Esophagus muscularis mucosa (tissue), 4 donors: ENCODE measurements at places on chromosomes 7 and 10. TPM values are rescaled to one million over a fixed set of nuclear protein-coding genes. Genes with fewer than 3 reads are reported as not detected.
A peak's percentile ranks its signal among the peaks of the same experiment; 100 is the strongest.

Gene UTF1
- not detected for total RNA-seq

DNA sequence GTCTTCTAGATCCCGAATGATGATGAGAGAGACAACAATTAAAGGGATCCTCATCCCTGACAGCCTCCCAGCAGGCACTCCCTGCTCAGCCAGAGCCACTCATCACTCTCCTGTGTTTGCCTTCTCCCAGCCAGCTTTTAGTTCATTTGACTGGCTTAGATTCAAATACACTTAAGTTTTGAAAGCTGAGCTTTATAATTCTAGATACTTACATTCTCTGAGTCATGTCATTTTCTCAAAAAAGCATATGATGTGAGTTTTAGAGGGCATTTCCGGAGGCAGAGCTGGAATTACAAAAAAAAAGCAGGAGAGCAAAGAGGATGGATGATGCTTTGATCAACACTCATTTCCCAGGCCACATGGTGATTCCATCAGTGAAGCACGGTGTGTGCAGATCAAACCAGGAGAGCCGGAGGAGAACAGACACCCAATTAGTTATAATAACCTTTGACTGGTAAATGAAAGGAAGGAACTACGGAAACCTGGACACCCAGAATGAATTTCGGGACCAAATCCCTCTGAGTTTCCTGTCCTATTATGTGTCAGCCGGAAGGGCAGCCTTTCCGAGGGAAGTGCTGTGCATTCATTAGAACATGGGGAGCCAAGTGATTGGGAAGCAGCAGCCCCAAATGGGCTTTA is 81.5 kb upstream of the HPS1 start:
- H3K4me3 ChIP-seq, result no peak overlapping the region
- H3K27me3 ChIP-seq, result no peaks in the 10 kb centered on the region

- H3K4me1 ChIP-seq, result peaks cover 8% of the 10 kb centered on the region
- H3K27ac ChIP-seq, result no peak overlapping the region
- H3K4me3 ChIP-seq, result no peak overlapping the region
- H3K36me3 ChIP-seq, result no peaks in the 10 kb centered on the region
These were observed 98.2 kb downstream of the ANLN start for GRCh38 chr7:36487756-36488336.

DNA sequence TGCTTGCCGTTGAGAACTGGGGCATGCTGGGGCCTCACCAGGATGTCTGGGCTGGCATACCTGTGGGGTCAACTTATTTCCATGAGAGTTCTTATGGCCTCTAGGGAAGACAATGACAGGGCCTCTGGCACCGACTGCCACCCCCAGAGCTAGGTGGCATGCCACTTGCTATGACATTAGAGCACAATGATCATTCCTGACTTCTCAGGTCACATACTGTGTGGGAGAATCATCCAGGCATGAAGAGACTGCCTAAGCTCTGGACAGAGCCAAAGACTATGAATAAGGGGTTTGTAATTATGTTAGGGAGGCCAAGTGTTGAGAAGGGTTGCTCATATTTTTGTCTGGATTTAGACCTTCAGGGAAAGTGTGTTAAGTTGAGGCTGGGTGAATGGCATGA is 97.5 kb downstream of the PTPN20 start:
- H3K4me1 ChIP-seq, result no peaks in the 10 kb centered on the region
- H3K27ac ChIP-seq, result no peak overlapping the region
- H3K27me3 ChIP-seq, result no peaks in the 10 kb centered on the region
- H3K36me3 ChIP-seq, result no peaks in the 10 kb centered on the region
- no peak for DNase-seq

Gene HOXA9
- total RNA-seq, result not detected

Gene EIF4H
- total RNA-seq, result 351 TPM

Gene WEE2
- not detected for total RNA-seq

GRCh38 chr7:127270093-127270492 is 17.4 kb upstream of the GRM8 start:
- no peaks in the 10 kb centered on the region for H3K4me1 ChIP-seq
- H3K36me3 ChIP-seq, result no peaks in the 10 kb centered on the region
- H3K27ac ChIP-seq, result no peak overlapping the region
- no peak overlapping the region for H3K4me3 ChIP-seq

Gene GSAP
- total RNA-seq, result 22.8 TPM

GRCh38 chr7:481219-481930 is 38.3 kb downstream of the PDGFA start:
- no peak overlapping the region for H3K27ac ChIP-seq
- no peaks in the 10 kb centered on the region for H3K36me3 ChIP-seq
- no peak overlapping the region for H3K4me3 ChIP-seq
- H3K4me1 ChIP-seq, result no peaks in the 10 kb centered on the region

Gene UBN2
- total RNA-seq, result 11.1 TPM

Gene HOXA13
- total RNA-seq, result not detected

- no peak overlapping the region for H3K4me3 ChIP-seq
- H3K27ac ChIP-seq, result no peak overlapping the region
- no peaks in the 10 kb centered on the region for H3K4me1 ChIP-seq
- no peak for DNase-seq
- H3K36me3 ChIP-seq, result no peaks in the 10 kb centered on the region
These were observed 37.7 kb upstream of the GOLGA7B start for GRCh38 chr10:97811958-97812357.

DNA sequence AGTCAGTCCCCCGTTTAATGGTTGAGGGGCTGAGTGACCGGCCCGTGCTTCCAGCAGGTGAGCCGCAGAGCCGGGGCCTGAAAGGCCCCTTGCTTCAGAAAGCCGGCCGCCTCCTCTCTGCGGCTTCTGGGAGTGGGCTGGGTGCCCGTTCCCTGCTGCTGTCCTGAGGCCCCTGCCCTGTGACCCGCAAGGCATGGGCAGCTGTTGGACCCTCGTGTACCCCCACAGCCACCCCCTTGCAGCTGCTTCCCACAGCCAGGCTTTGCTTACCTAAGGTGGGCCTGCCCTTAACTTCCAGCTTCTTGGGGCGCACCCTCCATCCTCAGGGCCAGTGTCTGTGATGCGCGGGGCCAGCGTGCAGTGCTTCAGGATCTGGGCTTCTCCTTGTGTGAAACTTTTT is 26.6 kb downstream of the PFKFB3 start:
- no peak overlapping the region for H3K4me3 ChIP-seq
- no peaks in the 10 kb centered on the region for H3K27me3 ChIP-seq
- peaks cover 100% of the 10 kb centered on the region for H3K36me3 ChIP-seq
- no peak for DNase-seq

DNA sequence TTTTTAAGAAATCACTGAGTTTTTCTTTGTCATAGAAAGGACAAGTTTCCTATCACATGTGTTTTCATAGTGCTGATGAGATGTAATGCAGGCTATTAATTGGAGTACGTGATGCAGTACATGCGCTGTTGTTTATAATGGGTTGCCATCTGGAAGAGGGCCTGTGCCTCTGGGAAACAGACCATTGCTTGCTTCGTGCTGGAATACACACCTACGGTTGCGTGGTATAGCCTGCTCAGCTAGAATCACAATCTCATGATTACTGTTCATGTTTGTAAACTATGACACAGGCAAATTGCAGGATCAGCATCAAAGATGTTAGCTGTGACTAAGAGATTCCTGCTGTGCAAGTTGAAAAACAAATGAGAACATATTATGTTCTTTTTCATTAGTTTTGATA is 107.2 kb upstream of the STEAP1B start:
- H3K27ac ChIP-seq, result no peak overlapping the region
- peaks cover 9% of the 10 kb centered on the region for H3K4me1 ChIP-seq
- no peak for DNase-seq
- H3K4me3 ChIP-seq, result no peak overlapping the region
- no peaks in the 10 kb centered on the region for H3K36me3 ChIP-seq

GRCh38 chr10:111084366-111085255 is 7.8 kb downstream of the ADRA2A start:
- no peaks in the 10 kb centered on the region for H3K36me3 ChIP-seq
- H3K27ac ChIP-seq, result no peak overlapping the region
- peak; percentile 91 for DNase-seq
- peaks cover 40% of the 10 kb centered on the region for H3K27me3 ChIP-seq
- H3K4me3 ChIP-seq, result no peak overlapping the region
- no peaks in the 10 kb centered on the region for H3K4me1 ChIP-seq

- peaks cover 12% of the 10 kb centered on the region for H3K4me1 ChIP-seq
- H3K27me3 ChIP-seq, result no peaks in the 10 kb centered on the region
- H3K4me3 ChIP-seq, result peak overlapping the region; percentile 81
- DNase-seq, result no peak
These were observed 447 bp upstream of the GPAM start for GRCh38 chr10:112184052-112184371.

DNA sequence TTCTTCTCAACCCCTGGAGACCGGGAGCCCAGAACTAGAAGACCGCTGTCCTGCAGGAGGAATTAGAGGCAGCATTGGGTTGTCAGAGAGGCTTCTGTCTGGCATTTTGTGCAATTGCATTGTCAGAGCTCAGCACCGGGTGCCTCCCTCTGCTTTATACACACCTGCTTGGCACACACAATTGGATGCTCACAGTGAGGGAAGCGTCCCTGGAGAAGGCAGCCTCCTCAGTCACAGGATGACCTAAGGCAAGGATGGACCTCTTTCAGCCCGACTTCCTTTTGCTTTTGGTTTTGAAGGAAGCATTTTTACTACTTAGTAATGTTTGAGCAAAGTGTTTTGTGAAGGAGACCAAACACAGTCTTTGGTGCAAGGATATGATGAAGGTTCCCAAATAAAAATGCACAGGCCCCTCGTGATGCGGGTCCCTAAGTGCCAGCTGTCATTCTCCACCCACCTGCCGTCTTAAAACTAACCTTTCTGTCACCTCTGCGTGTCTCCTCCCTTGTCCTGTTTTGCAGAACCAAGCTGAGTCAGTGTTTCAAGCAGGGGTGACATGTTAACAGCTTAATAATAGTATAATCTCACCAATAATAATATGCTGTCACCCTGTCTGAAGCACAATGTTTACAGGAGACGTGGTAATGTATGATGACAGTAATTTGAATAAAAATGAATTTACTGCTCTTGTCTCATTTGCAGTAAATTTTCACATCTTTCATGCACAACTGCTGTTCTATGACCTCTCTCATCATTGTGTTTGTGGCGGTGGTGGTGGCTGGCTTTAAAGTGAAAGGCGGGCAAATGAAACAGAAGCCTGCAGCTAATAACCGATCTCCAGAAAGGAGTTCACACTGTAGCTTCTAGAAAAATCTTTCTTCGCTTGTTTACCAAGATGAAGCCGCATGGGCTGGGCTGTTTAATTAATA is 430.2 kb upstream of the MKI67 start:
- no peaks in the 10 kb centered on the region for H3K27me3 ChIP-seq
- DNase-seq, result no peak
- no peak overlapping the region for H3K27ac ChIP-seq
- no peaks in the 10 kb centered on the region for H3K36me3 ChIP-seq
- no peak overlapping the region for H3K4me3 ChIP-seq
- H3K4me1 ChIP-seq, result no peaks in the 10 kb centered on the region

GRCh38 chr10:48473704-48474103 is 131.2 kb downstream of the ARHGAP22 start:
- H3K36me3 ChIP-seq, result no peaks in the 10 kb centered on the region
- H3K4me3 ChIP-seq, result no peak overlapping the region
- no peaks in the 10 kb centered on the region for H3K27me3 ChIP-seq

Gene EPHB4
- 26.2 TPM for total RNA-seq

DNA sequence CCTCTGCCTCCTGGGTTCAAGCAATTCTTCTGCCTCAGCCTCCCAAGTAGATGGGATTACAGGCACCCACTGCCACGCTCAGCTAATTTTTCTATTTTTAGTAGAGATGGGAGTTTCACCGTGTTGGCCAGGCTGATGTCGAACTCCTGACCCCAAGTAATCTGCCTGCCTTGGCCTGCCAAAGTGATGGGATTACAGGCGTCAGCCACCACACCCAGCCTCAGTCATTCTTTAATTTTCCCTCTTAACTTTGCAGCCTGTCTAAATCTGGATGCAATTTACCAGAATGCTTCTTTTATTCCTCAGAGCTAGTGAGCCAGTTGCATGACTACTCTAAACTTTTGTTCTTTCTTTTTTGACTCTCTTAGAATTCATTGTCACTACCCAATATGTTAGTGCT is 90.5 kb upstream of the CSTF2T start:
- H3K27ac ChIP-seq, result no peak overlapping the region
- no peaks in the 10 kb centered on the region for H3K4me1 ChIP-seq
- DNase-seq, result no peak
- H3K27me3 ChIP-seq, result no peaks in the 10 kb centered on the region
- H3K36me3 ChIP-seq, result no peaks in the 10 kb centered on the region
- no peak overlapping the region for H3K4me3 ChIP-seq

DNA sequence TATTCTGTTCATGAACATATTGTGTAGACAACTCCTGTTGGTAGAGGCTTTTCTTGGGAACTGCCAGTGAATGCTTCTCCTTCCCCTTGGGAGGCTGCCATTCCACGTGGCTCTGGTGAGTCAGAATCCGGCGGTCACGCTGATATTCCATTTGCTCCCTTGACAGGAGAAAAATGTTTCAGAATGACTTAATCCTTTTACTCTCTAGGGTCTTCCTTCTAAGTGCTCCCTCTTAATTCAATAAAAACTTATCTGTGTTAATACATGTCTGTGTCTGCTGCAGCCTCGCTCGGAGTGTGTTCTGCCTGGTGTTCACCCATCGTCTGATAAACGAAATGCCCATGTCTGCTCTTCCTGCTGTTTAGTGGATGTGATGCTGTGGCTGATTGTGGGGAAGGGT is 278.6 kb downstream of the ARHGAP12 start:
- peak overlapping the region; percentile 39 for H3K4me3 ChIP-seq
- no peak for DNase-seq
- H3K27me3 ChIP-seq, result no peaks in the 10 kb centered on the region
- H3K36me3 ChIP-seq, result no peaks in the 10 kb centered on the region
- peak overlapping the region; percentile 54 for H3K27ac ChIP-seq
